ENCODE measurements at places on chromosomes 3 and 15. TPM values are rescaled to one million over a fixed set of nuclear protein-coding genes. Genes with fewer than 3 reads are reported as not detected.

DNA sequence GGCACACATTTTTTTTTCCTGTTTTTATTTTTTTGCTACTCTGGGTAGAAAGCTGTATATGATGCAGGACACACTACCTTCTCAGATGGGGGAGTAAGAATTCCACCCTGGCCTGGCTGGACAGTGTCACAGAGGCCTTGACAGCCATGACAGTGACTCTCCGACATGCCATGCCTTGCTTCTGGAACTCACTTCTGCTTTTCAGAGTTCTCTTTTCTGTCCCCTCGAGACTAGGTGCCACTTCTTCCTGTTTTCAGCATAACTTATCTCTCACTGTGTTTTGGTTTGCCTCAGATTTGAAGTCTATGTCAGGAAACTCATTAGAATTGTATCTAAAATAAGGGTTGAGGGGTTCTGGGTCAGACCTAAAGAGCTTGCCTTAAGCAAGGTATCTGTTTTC is 69.1 kb upstream of the SEC13 start:
- H3K36me3 ChIP-seq = no peaks in the 10 kb centered on the region
- DNase-seq = no peak
- peaks cover 45% of the 10 kb centered on the region for H3K27me3 ChIP-seq
- no peaks in the 10 kb centered on the region for H3K4me1 ChIP-seq
- H3K4me3 ChIP-seq = no peak overlapping the region

Gene FAM107A
- total RNA-seq = not detected

GRCh38 chr15:54208786-54209185 is 230.5 kb downstream of the UNC13C start:
- H3K36me3 ChIP-seq = no peaks in the 10 kb centered on the region
- no peak for DNase-seq
- H3K4me3 ChIP-seq = no peak overlapping the region
- H3K27ac ChIP-seq = no peak overlapping the region
- H3K4me1 ChIP-seq = no peaks in the 10 kb centered on the region

- H3K4me3 ChIP-seq = no peak overlapping the region
- H3K36me3 ChIP-seq = peaks cover 9% of the 10 kb centered on the region
- H3K4me1 ChIP-seq = peaks cover 14% of the 10 kb centered on the region
These were observed 3.0 kb upstream of the XRN1 start for GRCh38 chr3:142450881-142451280.

DNA sequence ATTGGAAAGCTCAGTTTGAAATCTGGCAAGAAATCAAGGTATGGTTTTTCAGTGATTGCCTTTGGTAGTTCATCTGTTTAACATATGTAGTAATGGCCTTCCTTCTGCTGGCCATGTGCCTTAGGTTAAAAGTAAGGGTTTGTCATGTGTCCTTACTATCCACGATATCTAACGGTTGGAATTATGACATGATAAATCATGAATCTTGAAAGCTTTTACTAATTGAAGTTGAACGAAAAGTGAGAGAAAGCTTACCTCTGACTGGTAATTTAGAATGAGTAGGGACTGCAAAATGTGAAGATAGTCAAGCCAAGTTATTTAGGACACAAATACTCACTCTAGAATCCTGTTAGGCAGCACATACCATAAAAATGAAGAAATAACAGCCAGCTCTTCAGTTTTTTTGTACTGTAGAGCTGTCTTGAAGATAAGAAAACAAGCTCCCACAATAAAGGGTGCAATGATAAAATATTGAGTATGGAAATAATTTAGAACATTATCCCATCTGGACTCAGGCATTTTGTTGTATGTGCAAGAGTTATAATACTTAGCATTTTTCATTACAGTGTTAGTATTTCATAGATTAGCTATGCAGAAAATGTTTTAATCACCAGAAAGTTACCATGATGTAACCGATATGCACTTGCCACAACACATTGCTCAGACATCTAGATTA is 303.4 kb downstream of the ZNF385D start:
- peaks cover 23% of the 10 kb centered on the region for H3K4me1 ChIP-seq
- H3K27ac ChIP-seq = peak overlapping the region; percentile 52

DNA sequence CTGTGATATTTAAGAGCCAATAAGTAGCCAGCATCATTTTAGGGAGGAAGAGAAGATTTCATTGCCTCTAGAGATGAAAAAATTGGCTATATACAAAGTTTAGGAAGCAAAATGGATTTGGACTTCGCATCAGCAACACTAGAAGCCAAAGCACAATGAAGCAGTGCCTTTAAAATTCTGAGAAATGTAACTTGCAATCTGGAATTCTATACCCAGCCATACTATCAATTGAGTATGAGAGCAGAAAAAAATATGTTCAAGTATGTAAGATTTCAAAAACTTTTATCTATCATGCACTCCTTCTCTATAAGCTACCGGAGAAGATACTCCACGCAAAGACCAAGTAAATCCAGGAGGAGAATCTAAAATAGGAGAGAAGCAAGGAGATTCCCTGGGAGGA is 47.4 kb upstream of the ATP13A3 start:
- DNase-seq = no peak
- H3K27ac ChIP-seq = no peak overlapping the region
- H3K4me1 ChIP-seq = peaks cover 10% of the 10 kb centered on the region
- H3K36me3 ChIP-seq = peaks cover 4% of the 10 kb centered on the region

DNA sequence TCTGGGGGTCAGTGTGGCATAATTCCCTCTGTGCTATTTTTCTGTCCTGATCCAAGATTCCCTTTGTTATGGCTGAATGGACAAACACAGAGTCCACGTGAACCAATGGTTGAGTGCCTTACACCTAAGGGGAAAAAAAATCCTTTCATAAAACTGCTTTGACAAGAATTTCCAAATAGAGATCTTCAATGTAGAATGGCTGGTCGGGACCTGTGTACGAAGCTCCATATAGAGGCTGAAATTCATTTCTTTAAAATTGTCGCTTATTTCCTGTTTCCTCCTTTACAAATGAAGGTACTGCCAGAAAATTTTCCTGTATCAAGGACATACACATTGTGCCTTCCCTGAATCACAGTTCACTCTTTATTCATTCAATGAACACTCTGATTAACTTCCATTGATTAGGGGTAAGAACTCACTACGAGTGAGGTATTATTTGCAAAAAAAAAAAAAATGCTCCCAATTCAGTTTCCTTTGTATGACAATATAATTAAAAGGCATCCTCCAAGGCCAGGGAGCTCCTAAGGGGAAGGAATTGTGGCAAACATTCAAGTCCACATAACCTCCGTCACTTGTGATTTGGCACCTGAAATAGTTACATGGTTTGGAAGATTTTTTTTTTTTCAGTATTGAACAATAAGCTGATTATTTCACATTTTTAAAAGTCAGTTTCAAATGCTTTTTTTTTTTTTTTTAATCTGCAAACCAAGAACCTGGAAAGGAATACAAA is 293.8 kb downstream of the MEX3B start:
- H3K4me3 ChIP-seq = no peak overlapping the region
- peaks cover 41% of the 10 kb centered on the region for H3K27me3 ChIP-seq
- peaks cover 49% of the 10 kb centered on the region for H3K4me1 ChIP-seq
- DNase-seq = no peak
- H3K27ac ChIP-seq = no peak overlapping the region

GRCh38 chr15:65033659-65034269 is 4.3 kb upstream of the MTFMT start:
- H3K27me3 ChIP-seq = peaks cover 8% of the 10 kb centered on the region
- no peak overlapping the region for H3K4me3 ChIP-seq
- no peaks in the 10 kb centered on the region for H3K36me3 ChIP-seq
- H3K27ac ChIP-seq = no peak overlapping the region

DNA sequence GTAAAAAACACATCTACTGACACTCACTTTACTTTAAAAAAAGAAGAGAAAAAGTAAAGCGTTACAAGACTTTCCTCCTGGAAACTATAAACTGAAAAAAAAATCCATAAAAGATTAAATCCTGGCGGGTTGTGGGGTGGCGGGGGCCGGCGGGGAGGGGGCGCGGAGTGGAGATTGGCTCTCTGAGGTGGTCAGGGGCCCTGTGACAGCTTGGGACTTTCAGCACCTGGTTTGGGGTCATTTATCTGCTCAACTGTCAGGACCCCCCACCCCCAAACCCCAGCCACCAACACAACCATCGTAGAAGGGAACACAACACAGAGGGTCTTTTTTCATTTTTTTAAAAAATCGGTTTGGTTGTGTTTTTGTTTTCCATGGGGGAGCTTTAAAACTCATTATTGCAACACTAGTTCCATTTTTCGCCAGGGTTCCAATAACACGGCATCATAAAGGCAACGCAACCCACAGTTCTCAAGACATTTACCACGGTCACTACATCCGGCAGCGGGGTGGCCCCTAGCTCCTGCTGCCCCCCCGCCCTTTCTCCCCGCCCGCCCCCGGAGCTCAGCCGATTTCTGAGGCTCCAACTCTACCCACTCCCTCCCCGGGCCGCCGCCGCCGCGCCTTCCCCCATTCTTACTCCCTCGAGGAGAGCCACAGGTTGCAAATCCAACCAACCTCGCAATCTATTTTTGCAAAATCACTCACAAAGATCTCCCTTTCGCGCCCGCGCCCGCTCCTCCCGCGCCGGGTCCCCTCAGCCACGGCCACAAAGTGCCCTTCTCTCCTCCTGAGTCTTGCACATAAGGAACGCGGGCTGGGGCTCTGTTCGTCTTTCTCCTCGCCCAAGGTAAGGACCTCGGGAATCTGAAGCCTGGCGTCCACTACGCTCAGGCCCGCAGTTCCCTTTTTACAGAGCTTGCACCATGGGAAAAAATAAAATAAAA is 1.8 kb downstream of the BCL6 start:
- H3K27ac ChIP-seq = peak overlapping the region; percentile 100
- no peaks in the 10 kb centered on the region for H3K27me3 ChIP-seq
- peak; percentile 57 for DNase-seq
- peak overlapping the region; percentile 95 for H3K4me3 ChIP-seq

DNA sequence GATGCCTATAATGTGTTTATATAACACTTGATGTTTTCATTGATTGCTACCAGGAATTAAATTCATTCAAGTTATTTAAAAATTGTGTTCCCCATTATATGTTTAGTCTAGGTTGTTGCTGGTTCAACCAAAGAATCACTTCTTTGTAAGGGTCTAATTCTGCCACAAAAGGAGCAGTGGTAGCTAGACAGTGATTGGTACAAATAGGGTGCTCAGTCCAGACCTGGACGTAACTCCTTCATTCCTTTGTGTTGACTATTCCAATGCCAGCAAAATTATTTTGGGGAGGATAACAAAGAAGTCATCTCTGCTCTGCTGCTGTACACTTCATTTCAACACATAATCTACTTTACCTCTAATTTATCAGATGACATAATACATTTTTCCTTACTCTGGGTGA is 1.2 kb downstream of the CHMP2B start:
- H3K4me1 ChIP-seq = peaks cover 45% of the 10 kb centered on the region
- peaks cover 3% of the 10 kb centered on the region for H3K27me3 ChIP-seq
- H3K4me3 ChIP-seq = peak overlapping the region; percentile 100
- peak overlapping the region; percentile 100 for H3K27ac ChIP-seq
- DNase-seq = no peak

- peaks cover 9% of the 10 kb centered on the region for H3K27me3 ChIP-seq
- no peaks in the 10 kb centered on the region for H3K4me1 ChIP-seq
- H3K36me3 ChIP-seq = no peaks in the 10 kb centered on the region
- H3K4me3 ChIP-seq = no peak overlapping the region
These were observed 244.7 kb upstream of the MRPL3 start for GRCh38 chr3:131747466-131747865.

Gene TGM4
- 0.09 TPM for total RNA-seq

DNA sequence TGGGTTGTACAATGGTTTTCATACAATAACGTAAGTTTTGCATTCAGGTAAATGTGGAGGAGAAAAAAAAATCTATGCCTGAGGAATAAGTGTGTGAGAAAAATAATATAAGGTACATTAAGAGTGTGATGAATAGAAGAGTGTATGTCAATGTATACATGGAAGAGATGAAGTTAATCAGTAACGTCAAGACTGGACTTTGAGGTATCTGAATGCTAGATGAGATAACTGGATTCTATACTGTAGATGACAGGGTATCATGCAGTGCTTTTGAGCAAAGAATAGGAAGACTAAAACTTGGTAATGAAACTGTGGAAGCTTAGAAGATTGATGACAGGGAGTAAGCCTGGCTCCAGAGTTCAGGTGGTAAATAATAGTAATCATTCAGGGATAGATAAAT is 666.7 kb upstream of the SGO1 start:
- no peaks in the 10 kb centered on the region for H3K27me3 ChIP-seq
- no peak for DNase-seq

DNA sequence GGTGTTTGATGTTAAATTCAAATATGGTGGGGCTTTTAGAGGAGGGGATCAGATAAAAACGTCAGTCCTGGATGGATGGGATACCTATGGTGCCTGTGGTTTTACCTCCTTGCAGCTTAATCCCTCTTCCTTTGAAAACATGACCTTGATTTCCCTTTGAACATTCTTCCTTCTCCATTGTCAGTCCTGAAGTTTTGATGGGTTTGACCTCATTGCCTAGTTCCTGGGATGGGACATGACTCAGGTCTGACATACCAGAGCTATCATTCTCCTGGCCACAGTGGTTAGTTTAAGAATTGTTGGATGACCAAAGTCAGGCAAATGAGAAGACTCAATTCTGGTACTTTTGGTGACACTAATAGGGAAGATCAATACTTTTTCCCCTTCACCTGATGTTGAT is 87.2 kb downstream of the PRICKLE2 start:
- peaks cover 15% of the 10 kb centered on the region for H3K36me3 ChIP-seq
- H3K4me1 ChIP-seq = peaks cover 24% of the 10 kb centered on the region
- H3K27ac ChIP-seq = no peak overlapping the region
- peaks cover 54% of the 10 kb centered on the region for H3K27me3 ChIP-seq
- DNase-seq = no peak

Gene RBPMS2
- 14.6 TPM for total RNA-seq

Gene IL5RA
- total RNA-seq = not detected

GRCh38 chr3:143222981-143223380 is 103.4 kb downstream of the CHST2 start:
- no peak overlapping the region for H3K4me3 ChIP-seq
- no peak overlapping the region for H3K27ac ChIP-seq
- no peaks in the 10 kb centered on the region for H3K36me3 ChIP-seq

DNA sequence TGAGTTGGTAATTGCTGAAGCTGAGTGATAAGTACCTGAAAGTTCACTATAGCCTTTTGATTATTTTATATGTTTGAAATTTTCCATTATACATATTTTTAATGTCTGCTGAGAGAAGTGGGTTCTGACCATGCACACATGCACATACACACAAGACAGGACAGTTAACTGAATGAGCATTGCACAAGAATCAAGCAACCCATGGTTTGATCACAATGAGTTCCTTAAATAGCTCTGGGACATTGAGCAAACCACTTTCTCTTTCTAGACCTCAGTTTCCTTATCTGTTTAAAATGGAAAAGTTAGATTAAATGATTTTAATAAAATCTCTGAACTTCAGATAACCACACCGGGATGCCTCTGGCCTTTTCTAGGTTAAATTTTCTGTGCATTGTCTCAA is 26.7 kb downstream of the SNTN start:
- no peak overlapping the region for H3K27ac ChIP-seq
- H3K36me3 ChIP-seq = no peaks in the 10 kb centered on the region
- H3K27me3 ChIP-seq = peaks cover 24% of the 10 kb centered on the region
- H3K4me1 ChIP-seq = no peaks in the 10 kb centered on the region
- H3K4me3 ChIP-seq = no peak overlapping the region
- DNase-seq = no peak

GRCh38 chr15:64426845-64427465 is 33.4 kb upstream of the ZNF609 start:
- no peak overlapping the region for H3K4me3 ChIP-seq
- peak overlapping the region; percentile 47 for H3K27ac ChIP-seq

Gene NMNAT3
- total RNA-seq = 13.6 TPM
